A549 treated with GW870086 at 1 μM for 4 hours (cell line): ENCODE measurements at places on chromosomes 1 and 21. TPM values are rescaled to one million over a fixed set of nuclear protein-coding genes. Genes with fewer than 3 reads are reported as not detected.

Gene SYPL2
- total RNA-seq = 0.07 to 0.11 TPM (median 0.10 TPM) in 5 replicates

Gene NBPF10
- total RNA-seq = 0.54 to 0.83 TPM (median 0.78 TPM) in 5 replicates

Gene RGSL1
- not detected in 5 replicates for total RNA-seq

Gene RGS13
- total RNA-seq = not detected in 5 replicates

Gene SLC25A34
- total RNA-seq = 0.09 to 0.77 TPM (median 0.39 TPM) in 4 of 5 replicates, not detected in the other

Gene FAM72C
- 3.2 to 5.5 TPM (median 5.4 TPM) in 5 replicates for total RNA-seq

Gene NMNAT2
- 0.42 to 0.66 TPM (median 0.45 TPM) in 5 replicates for total RNA-seq

Gene COG2
- total RNA-seq = 19.4 to 22.3 TPM (median 21.2 TPM) in 5 replicates

Gene MMEL1
- total RNA-seq = not detected in 5 replicates

Gene FCRL1
- not detected in 5 replicates for total RNA-seq

Gene OR2L3
- total RNA-seq = not detected in 5 replicates

Gene AGT
- 0.07 to 0.29 TPM (median 0.17 TPM) in 4 of 5 replicates, not detected in the other for total RNA-seq

Gene SPATA46
- not detected in 5 replicates for total RNA-seq

Gene F11R
- total RNA-seq = 46.4 to 85.2 TPM (median 65.9 TPM) in 5 replicates

Gene CFHR4
- not detected in 5 replicates for total RNA-seq

Gene FNDC5
- 0.32 to 0.74 TPM (median 0.62 TPM) in 5 replicates for total RNA-seq

Gene LMOD1
- total RNA-seq = not detected in 5 replicates

Gene REG4
- total RNA-seq = not detected in 5 replicates

Gene HES3
- not detected in 5 replicates for total RNA-seq

Gene FCER1G
- 0.46 to 0.74 TPM in 2 of 5 replicates, not detected in the others for total RNA-seq

Gene GCSAML
- not detected in 5 replicates for total RNA-seq

Gene MXRA8
- 0.11 to 0.62 TPM (median 0.56 TPM) in 4 of 5 replicates, not detected in the other for total RNA-seq

Gene RNASEL
- 1.1 to 2.3 TPM (median 2.1 TPM) in 5 replicates for total RNA-seq
